Stimulated activated CD8-positive, alpha-beta memory T cell treated with anti-CD3 and anti-CD28 coated beads, Interleukin-7, amount 100 ng/mL, for 24 hours (primary cell): ENCODE measurements at places on chromosomes 7 and 10.
A peak's percentile ranks its signal among the peaks of the same experiment; 100 is the strongest.

DNA sequence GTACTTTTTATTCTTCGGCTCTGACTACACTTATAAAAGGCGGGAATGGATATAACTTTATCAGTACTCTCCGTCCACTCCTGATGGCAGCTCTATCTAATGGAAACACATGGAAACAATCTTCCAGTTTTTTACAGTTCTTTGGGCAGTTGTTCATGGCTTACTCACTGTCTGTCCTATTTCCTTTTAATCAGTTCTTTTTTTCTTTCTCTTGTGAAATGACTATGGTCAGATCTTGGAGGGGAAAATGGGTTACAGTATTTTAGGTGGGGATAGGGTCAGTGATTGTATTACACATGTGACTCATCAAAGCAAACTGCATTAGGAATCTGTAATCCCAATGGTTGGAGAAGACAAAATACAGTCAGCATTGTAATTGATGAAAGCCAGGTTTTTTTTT lies 112.4 kb downstream of the BICC1 start:
- no peak for DNase-seq

DNA sequence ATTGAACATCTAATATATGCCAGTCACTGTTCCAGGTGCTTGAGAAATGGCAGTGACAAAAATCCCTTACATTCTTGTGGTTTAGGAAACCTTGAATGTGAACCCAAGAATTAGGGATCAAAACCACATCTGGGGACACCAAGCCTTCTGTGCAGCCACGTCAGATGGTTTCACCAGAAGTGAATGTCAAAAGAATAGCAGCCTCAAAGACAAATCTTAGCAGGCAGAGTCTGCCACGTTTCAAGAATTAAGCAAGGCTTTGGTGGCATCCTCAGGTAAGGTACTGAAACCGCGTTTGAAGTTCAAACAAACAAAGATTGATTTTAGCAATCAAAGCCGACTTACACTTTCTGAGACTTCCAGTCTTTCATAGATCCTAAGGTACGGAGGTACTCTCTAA lies 225.5 kb upstream of the GNAI1 start:
- no peak for DNase-seq

DNA sequence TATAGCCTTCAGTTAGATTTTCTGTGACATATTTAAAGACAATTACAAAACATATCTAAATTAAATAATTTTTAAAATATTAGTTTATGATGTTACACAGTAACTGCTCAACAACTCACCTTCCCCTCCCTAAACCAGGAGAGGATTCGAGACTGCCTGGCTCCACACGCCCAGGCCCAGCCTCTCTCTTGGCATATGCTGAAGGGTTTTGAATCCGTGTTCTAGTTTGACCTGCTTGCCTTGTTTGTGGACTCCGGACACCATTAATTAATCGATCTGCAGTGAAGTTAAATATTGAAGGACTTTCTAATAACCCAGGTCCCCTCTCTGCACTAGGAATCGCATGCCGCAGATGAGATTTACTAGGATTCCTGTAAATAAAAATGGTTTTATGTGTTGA lies 106.6 kb downstream of the LARP4B start:
- DNase-seq = no peak

DNA sequence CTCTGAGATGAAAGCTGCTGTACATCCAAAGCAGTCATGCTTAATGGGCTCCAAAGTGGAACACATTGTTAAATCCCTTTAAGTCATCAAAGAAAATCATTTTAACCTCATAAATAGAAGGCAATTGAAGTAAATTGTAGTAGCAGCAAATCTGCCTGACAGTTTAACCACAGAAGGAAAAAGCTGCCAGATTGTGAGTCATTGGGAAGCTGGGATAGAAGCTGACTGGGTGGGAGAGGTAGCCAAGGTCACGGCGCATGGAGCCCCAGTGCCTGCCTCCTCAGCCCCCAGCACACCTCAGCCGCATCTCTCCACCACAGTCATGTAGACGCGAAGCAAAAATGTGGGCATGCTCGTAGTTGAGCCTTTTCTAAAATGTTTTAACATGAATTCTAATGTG lies 44.0 kb downstream of the TARP start:
- DNase-seq = no peak

DNA sequence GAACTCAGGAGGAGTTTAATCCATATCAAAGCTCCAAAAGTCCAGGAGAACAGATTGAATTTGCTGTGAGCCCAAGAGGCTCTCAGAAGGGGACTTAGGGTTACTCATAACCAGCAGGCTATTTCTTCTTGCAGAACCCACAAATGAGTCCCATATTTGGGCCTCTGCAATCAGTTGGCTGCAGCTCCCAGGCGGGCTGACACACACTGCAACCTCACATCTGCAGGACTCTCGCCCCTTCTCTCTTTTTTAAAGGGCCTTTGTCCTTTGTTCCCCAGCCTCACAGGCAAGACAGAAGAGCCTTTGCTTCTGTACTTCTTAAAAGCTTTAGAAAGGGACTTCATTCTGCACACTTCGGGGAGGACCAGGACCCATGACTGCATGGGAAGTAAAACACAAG lies 26.7 kb downstream of the CREB3L2 start:
- no peak for DNase-seq

DNA sequence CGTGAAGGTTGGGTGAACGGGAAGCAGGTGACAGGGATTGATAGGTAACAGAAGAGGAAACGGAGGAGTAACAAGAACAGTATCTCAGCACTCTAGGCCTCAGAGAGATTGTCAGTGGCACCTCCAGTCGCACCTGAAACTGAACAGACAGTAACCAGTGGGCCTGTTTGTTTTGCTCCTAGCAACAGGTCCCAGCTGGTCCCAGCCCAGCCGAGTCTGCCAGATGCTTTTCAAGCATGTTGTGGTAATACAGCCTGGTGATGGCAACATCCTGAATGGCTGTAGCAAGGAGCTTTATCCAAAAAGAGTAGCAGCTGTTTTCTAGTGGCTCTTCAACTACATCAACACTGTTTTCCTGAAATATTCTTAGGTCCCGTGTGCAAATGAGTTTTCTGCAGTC lies 4.7 kb downstream of the CACNB2 start:
- DNase-seq = no peak

GRCh38 chr10:88038268-88038667 lies 174.8 kb downstream of the PTEN start:
- no peak for DNase-seq

DNA sequence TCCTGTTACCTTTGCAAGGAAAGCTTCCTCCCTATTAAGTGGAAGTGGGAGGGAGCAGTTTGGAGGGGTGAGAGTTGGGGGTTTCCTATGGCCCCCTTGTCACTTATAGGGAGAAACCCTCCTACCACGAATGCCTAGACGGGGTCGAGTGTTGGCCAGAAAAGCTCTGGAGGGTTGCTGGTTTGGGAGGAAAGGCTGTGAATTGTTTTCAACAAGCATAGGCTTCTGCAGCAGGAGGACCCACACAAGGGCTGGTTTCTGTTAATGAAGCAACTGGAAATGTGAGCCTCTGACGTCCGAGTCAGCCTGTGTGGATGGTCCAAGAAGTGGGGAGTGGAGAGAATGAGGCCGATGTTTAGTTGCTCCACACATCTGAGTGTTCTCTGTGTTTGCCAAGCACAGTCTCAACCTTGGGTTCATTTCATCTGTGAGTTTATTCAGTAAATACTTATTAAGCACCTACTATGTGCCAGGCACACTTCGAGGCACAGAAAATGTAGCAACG lies 37.3 kb upstream of the LEP start:
- no peak for DNase-seq

DNA sequence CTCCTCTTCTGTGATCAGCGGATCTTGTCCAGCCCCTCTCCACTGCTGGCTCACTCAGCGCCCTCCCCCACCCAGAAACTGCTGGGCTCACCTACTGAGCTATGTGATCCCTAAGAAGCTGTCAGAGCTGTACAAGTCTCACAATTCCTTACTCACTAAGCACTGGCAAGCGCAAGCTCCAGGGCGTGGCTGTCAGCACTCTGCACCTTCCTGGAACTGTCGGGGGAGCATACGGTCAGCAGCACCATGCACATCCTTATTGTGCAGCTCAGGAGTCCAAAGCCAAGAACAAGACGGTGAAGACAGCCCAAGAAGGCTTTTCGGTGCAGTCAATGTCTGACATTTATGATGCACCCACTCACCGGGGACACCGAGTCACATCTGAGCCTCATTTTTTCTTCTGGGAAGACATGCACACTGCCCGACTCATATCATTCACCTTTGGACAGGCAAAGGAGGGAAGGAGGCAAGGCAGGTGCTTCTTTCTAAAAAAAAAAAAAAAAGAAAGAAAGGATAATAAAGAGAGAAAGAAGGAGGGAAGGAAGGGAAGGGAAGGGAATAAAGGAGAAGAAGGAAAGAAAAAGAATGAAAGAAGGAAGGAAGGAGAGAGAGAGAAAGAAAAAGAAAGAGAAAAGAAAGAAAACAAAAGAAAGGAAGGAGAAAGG lies 56.3 kb downstream of the ASB13 start:
- no peak for DNase-seq

GRCh38 chr10:88883448-88883809 lies 3.4 kb downstream of the STAMBPL1 start:
- no peak for DNase-seq

- no peak for DNase-seq
Observed at GRCh38 chr10:73889014-73889413, 14.7 kb upstream of the CAMK2G start.

GRCh38 chr10:113356794-113357680 lies 195.8 kb upstream of the HABP2 start:
- no peak for DNase-seq

DNA sequence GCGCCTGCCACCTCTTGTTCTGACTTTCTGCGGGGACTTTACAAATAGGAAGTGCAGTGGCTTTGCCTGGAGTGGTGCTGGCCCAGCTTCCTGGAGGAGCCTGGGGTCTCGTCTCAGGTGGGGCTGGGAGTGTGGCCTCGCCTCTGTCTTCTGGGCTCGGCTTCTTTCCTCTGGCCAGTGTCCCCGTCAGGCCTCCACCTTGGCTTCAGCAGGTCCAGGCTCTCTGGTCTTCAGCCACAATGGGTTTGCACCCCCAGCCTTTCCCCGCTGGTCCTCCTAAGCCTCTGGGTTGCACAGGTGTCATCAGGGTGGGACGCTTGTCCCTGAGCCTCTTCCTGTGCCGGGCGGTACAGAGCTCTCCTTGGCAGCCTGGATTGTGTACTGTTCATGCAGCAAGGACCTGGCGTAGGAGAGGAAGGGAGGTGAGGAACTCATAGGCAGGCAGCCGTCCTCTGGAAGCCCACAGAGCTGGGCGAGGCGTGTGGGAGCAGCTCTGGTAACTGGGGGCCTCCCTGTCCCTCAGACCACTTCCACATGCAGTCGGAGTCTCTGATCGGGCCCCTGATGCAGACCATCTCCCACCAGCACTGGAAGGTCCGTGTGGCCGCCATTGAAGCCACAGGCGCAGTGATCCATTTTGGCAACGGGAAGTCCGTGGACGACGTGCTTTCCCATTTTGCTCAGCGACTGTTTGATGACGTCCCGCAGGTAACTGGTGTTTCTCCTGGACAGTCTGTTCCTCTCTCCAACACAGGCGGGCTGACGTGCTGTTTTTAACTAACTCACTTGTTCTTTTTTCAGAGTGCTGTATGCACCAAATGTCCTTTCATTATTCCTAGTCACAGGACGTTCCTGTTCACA lies 2.3 kb upstream of the PRKAR1B start:
- DNase-seq = no peak

GRCh38 chr10:110710621-110711020 lies 66.5 kb downstream of the RBM20 start:
- no peak for DNase-seq

- no peak for DNase-seq
Observed at GRCh38 chr10:130661419-130661818, 525.2 kb downstream of the GLRX3 start.

GRCh38 chr10:93160829-93161228 lies 87.1 kb downstream of the CYP26A1 start:
- no peak for DNase-seq

DNA sequence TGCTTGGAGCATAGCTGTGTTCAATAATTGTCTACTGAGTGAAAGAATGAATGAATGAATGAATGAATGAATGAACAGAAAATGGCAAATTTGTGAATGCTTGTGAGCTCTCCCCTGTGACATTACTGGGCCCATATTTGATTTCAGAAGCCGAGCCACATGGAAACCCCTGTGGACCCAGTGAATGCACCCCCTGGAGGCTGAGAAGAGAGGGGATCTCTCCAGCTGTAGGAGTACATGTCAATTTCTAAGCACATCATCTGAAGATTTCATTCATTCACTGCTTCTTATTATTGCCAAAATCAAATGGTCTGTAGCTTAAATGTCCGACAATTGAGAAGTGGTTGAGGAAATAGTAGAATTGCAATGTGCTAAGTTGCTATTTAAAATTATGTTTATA lies 58.3 kb upstream of the DOCK1 start:
- no peak for DNase-seq

GRCh38 chr10:21929070-21929469 lies 74.5 kb downstream of the DNAJC1 start:
- DNase-seq = no peak

DNA sequence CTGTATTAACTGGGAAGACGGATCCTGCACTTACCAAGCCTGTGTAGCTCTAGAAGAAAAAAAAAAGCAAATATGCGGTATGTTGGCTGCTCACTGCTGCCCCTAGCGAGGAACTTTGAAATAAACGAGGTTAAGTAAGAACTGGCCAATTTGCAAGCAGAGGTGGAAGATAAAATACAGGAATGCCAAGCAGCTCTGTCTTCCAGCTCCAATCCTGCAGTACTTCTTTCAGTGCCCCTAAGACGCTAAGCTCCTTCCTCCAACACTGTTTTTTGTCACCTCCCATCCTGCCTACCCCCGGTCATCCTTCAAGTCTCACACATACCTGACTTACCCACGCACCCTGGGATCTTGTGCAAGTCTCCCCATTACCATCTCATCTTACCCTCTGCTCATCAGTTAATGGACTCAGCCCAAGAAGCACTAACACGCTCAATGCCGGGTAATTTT lies 809 bp downstream of the C10orf143 start:
- peak; percentile 33 for DNase-seq

GRCh38 chr10:113060201-113061053 lies 110.4 kb downstream of the TCF7L2 start:
- DNase-seq = no peak

GRCh38 chr7:121547544-121548092 lies 151.5 kb upstream of the FAM3C start:
- DNase-seq = no peak
